ENCODE measurements at places on chromosomes 4 and X.

DNA sequence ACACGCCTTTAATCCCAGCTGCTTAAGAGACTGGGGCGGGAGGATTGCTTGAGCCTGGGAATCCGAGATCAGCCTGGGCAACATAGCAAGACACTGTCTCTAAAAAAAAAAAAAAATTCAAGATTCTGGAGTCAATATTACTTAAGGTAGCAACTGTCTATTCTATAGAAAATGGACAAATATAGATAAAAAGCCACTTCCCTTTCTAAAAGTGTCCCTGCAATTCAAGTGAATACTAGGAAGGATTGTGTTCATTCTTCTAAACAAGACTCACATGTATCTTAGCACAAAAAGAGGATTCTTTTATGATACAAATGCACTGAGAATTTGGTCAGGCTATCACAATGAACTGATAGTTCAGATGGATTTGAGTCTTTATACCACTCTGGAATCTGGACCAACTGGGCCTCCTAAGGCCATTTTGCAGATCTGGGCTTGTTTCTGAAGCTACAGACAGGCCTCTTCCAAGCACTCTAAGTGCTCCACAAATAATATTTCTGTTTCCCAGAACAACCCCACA lies 7.0 kb downstream of the PKD2 start:
- no peak for DNase-seq

GRCh38 chr4:165965503-165965902 lies 92.5 kb downstream of the TLL1 start:
- DNase-seq, result peak; percentile 13

GRCh38 chrX:41110801-41111625 lies 25.8 kb downstream of the USP9X start:
- no peak for DNase-seq

DNA sequence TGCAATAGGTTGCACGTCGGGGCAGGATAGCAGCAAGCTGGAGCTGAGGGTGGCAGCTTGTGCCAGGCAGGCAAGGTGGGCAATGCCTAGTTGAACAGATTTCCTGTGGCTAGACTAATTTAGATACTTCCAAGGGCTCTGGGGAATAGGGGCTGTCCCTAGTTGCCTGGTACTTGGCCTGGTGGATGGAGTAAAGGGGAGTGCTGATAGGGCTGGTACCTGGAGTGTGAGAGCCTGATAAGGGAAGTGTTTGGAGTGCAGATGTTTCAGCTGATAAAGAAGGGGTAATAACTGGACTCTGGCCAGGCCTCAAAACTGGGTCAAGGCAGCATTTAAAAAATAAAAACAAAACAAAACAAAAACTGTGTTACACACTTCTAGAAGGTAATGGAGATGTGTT lies 665.5 kb downstream of the CCSER1 start:
- DNase-seq, result no peak

GRCh38 chr4:20997886-20998285 lies 297.6 kb downstream of the PACRGL start:
- no peak for DNase-seq

GRCh38 chr4:6563935-6564645 lies 10.9 kb upstream of the MAN2B2 start:
- DNase-seq, result no peak

- no peak for DNase-seq
Observed at GRCh38 chrX:10841579-10841978, 221.2 kb upstream of the MID1 start.

- DNase-seq, result peak; percentile 28
Observed at GRCh38 chr4:181176306-181176705, 1066.9 kb upstream of the TENM3 start.

GRCh38 chrX:94401426-94401825 lies 727.4 kb downstream of the FAM133A start:
- DNase-seq, result no peak

GRCh38 chr4:64539234-64539849 lies 130.1 kb upstream of the TECRL start:
- peak; percentile 65 for DNase-seq

DNA sequence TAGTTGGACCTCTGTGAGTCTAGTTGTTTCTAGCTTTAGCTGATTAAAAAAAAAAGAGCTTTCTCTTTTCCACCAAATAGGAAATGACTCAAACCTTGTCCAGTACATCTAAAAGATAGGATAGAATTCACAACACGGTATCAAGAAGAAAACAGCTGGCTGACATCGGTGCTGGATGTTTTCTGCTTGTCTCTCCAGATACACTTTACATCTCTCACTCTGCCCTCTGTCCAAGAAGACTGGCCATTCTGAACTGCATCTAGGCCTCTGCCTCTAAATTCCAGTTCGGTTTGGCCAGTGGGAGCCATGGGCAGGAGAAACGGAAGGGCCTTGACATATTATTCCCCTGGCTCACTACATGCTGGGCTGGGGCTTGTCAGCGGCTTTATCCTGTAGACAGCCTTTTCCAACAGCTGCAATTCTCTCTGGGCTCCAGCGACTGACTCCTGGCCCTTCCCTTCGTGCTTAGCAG lies 57.3 kb upstream of the SHISA3 start:
- peak; percentile 39 for DNase-seq

Data from fibroblast of lung (primary cell).